Calu3 (cell line): ENCODE measurements at places on chromosomes 7 and 10. TPM values are rescaled to one million over a fixed set of nuclear protein-coding genes. Genes with fewer than 3 reads are reported as not detected.

MMD2 gene
- not detected in 2 replicates for total RNA-seq

MPP7 gene
- total RNA-seq, result 4.6 and 6.6 TPM in 2 replicates

PPP1R9A gene
- 17.9 and 19.4 TPM in 2 replicates for total RNA-seq

FAM204A gene
- total RNA-seq, result 34.0 and 40.6 TPM in 2 replicates

TEX36 gene
- not detected in 2 replicates for total RNA-seq

FAM131B gene
- total RNA-seq, result 0.19 and 1.2 TPM in 2 replicates

GIMAP7 gene
- total RNA-seq, result not detected in 2 replicates

NUTM2A gene
- 1.0 and 1.1 TPM in 2 replicates for total RNA-seq

TRA2A gene
- 136 and 143 TPM in 2 replicates for total RNA-seq

ACBD7 gene
- 8.2 and 10.0 TPM in 2 replicates for total RNA-seq

ZNF736 gene
- 8.6 and 9.2 TPM in 2 replicates for total RNA-seq

MRPS24 gene
- total RNA-seq, result 164 and 182 TPM in 2 replicates

ELFN1 gene
- 0.27 TPM in 1 of 2 replicates, not detected in the other for total RNA-seq

GPR26 gene
- total RNA-seq, result not detected in 2 replicates

SPDYE1 gene
- not detected in 2 replicates for total RNA-seq

SPDYE2 gene
- total RNA-seq, result not detected in 2 replicates

ARHGEF35 gene
- total RNA-seq, result 11.8 and 13.7 TPM in 2 replicates

KNDC1 gene
- 1.2 and 1.7 TPM in 2 replicates for total RNA-seq

CALHM1 gene
- not detected in 2 replicates for total RNA-seq

AOAH gene
- not detected in 2 replicates for total RNA-seq

DOCK4 gene
- total RNA-seq, result 2.7 and 3.4 TPM in 2 replicates

C10orf53 gene
- total RNA-seq, result not detected in 2 replicates

CNPY1 gene
- not detected in 2 replicates for total RNA-seq

FAM13C gene
- not detected in 2 replicates for total RNA-seq
